ENCODE measurements at places on chromosomes 2 and 18.

DNA sequence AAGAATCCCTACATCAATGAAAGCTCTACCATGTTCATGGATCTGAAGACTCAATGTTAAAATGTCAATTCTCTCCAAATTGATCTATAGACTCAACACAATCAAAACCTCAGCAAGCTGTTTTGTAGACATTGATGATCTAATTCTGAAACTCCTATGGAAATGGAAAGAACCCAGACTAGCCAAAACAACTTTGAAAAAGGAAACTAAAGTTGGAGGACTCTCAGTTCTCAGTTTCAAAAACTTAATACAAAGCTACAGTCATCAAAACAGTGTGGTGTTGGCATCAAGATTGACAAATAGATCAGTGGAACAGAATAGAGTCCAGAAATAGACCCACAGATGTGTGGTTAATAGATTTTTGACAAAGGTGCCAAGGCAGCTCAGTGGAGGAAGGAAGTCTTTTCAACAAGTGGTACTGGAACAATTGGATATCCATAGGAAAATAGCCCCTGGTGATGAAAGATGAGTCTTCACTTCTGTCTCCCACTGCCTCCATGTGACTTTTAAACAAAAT lies 30.4 kb downstream of the LBH start:
- DNase-seq, result no peak

- no peak for DNase-seq
These were observed 45.7 kb downstream of the RPL31 start for GRCh38 chr2:101047774-101048173.

DNA sequence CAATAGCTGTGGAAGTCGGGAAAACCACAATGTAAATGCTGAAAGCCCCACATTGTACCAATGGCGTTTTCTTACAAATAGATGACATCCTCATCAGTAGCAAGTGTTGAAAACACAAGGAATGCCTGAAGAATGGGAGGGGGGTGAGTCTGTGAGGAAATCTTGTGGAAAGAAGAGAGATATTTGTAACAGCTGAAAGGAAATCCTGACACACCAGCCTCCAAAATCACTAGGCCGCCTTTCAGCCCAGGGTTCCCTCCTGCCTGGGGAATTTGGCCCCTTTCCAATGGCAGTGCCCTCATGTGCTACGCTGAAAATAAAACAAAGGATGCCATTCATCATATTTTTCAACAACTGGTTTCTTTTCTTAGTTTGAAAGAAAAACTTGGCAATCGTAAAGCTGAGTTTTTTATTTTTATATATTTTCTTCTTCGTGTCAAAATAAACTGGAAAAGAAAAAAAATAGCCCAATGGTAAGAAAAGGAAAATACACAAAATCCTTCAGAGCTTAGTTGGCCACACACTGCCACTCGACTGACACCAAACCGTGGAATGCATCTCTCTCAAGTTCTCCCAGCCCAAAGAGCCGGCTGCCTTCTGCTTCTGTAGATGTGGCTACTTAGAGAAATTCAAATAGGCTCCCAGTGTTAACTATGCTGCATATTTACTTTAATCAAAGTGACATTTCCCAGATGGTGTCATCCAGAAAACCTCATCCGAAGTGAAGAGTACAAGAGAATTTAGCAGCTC lies 52.0 kb downstream of the FTCDNL1 start:
- no peak for DNase-seq

- DNase-seq, result peak; percentile 41
These were observed 108.1 kb upstream of the SIX3 start for GRCh38 chr2:44833171-44834069.

- DNase-seq, result no peak
These were observed 449.1 kb downstream of the TNS1 start for GRCh38 chr2:217553679-217554078.

GRCh38 chr2:209624192-209624938 lies 147.3 kb upstream of the UNC80 start:
- peak; percentile 9 for DNase-seq

DNA sequence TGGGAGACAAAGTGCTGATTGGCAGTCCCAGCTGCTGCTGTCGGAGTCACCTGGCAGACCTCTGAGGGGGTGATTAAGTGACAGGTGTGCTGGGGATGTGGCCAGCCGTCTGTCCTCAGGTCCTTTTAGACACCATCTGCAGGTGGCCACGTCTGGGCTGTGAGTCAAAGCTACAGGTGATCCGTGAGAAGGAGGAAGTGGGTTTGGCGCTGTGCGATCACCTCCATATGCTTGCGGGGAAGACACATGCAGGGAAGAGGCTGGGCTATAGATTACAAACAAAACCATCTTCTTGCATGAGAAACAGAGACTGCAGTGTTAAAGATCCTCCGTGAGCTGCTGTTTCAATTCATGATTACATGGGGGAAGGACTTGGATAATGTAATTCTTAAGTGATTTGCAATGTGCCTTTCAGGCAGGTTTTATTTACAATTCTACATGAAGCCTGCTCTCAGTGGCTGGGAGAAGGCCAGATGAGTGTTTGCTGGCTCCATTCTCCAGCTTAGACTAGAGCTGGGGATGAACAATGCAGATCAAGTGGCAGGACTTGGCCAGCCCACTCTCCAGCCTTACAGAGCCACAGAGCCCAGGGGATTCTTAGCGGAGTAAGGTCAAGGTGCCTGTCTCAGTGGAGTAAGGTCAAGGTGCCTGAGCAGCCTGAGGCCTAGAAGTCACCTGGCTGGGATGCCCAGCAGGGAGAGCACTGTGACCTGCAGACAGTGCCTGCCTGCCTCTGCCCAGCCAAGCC lies 87.8 kb downstream of the LYPD1 start:
- DNase-seq, result no peak

DNA sequence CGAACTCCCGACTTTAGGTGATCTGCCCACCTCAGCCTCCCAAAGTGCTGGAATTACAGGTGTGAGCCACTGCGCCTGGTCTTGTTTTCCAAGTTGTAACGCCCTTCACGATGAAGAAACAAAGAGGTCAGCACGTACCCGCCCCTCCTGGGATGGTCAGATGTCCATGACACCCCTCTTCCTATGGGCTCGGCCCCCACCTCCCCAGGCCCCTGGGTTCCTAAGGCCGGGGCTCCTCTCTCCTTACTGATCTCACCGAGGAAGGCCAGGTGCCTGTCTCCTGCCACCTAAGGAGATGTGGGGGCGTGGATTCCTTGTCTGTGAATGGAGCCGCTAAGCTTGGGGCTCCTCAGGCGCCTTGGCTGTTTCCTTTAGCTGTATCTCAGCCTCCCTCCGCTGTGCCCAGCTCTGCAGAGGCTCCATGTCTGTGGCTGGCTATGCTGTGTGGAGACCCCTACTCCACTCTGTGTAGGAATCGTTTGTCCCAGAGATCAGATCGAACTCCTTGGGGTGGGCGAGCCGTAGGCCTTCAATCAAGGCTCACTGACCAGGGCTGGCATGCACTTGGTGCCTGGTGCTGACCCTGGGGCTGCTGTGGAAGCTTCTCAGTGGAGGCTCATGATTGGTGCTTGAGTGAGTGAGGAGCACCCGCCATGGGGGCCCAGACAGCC lies 8.8 kb downstream of the COLEC11 start:
- DNase-seq, result no peak

DNA sequence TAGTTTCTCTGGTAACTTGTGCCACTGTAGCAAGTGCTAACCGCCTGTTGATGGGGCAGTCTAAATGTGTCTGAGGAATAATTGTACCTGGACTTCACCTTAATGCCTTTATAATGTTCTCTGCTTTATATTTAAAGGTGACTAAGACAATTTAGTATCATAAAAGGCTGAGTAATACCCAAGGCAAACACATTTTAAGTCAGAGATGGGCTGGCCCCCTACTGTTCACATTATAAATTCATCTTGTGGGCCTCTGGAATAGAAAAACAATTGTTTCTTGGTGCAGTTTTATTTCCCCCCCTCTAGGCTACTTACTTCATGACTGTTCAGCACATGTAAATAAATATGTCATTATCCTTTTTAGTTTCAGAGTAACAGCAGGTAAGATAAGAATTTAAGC lies 559.3 kb upstream of the PIK3C3 start:
- no peak for DNase-seq

All from kidney glomerular epithelial cell (primary cell).